NCI-H774 (cell line): ENCODE measurements at places on chromosomes 2 and 18.

DNA sequence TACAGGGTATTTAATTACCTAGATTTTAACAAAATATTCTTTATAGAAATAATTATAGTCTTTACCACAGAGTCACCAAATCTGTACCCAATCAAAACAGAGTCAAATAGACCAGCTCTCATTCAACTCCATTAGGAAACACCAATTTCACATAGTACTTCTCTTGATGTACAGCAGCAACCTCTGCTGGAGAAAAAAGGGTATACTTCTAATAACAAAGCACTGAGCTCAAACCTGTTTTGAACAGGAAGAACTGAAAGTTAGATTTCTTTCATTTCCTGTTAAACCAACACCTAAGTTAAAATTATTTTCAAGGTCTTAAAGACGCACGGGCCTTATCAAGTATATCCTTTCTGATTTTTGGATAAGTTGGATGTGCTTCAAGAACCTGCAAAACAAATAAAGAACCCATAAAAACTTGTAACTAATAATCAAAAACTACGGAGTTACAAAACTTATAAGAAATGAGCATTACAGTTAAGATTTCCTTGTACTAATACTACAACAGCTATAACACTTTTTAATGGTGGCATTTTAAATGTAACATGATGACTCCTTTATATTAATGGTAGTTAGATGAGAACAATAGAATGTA is 79.0 kb downstream of the TTC21B start:
- peak; percentile 66 for DNase-seq

DNA sequence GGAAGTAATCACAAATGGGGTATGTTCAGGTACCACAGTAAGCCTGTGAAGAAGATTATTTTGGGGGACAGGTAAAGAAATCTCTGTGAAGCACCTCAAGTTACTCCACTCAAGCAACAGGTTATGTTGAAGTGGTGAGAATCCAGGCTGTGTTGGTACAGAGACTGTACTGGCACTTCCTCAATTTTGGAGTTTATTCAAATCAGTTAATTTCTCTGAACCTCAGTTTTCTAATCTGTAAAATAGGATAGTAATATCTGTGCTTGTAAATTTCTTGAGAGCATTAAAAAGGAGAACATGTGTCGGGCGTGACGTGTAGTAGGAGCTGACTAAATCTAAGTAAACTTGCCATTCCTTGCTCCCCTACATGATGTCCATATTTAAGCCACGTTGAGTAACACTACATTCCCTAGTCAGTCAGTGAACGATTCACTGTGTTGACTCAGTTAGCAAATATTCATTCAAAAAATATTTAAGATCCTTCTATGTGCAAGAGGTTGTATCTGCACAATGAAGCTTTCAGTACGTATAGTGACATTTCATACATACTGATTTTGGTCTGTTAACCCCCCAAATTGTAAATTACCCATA is 504.2 kb downstream of the ZEB2 start:
- DNase-seq: no peak

DNA sequence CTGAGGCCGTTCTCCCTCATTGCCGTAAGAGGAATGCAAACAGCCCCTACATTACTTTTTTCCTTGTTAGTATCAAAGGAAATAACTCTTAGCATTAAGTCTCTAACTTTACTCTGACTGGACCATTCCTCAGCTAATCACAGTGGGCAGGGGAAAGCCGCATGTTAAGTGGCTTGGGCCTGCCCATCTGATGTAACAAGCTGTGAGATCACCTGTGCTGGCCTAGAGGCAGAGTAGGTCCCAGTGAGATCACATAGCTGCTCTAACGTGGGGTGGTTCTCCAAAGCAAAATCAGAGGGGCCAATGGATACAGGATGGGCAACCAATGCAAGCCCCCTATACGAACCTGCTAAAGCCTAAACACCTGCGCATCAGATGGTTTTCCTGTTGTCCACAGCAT is 5.9 kb upstream of the MOCOS start:
- no peak for DNase-seq

- peak; percentile 30 for DNase-seq
These were observed 75.8 kb downstream of the KIDINS220 start for GRCh38 chr2:8761529-8762164.

DNA sequence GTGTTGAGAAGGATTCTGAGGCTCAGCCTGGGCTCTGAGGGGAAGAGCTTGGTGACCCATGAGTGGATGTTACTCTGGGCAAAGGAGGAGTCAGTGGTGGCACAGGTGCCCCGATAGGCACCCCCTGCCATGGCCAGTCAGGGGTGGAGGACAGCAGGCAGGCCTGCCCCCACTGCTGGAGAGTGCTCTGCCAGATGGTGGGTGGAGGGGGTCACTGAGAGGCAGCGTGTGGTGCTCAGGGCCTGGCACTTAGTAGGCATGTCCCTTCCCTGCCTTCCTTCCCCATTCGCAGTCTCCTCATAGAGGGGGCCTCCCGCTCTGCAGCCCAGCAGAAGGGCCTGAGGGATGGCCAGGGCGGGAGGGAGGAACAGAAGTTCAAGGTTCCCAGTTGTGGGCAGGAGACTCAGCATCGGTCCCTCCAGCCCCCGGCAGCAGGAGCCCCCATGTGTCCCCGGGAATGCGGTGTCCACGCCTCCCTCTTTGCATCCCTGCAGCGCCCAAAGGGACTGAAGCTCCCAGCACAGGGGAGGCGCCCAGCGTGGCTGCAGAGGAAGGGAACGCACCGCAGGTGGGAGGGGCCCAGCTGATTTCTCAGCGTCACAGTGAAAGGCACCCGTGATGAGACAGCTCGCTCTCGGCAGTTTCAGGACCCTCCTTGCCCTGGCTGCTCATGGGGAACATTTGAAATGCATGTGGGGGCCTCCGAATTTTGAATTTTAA is 5.7 kb upstream of the SNED1 start:
- DNase-seq: no peak

DNA sequence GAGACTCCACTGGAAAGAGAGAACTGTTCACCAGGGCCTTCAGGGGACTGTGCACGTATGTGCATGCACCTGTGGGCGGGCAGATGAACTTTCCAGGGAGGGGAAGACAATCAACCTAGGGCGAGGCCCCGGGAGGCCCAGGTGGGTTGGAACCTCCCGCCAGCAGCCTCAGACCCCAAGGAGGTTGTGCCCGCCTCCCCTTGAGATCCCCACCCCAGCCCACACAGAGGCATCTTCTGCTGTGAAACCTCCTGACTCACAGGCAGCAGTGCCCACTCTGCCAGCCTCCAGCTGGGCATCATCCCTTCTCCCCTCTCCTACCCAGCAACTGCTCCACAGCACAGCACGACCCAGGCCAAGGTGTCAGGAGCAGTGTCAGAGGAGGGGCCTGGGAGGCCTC is 54.4 kb downstream of the FAM178B start:
- no peak for DNase-seq

DNA sequence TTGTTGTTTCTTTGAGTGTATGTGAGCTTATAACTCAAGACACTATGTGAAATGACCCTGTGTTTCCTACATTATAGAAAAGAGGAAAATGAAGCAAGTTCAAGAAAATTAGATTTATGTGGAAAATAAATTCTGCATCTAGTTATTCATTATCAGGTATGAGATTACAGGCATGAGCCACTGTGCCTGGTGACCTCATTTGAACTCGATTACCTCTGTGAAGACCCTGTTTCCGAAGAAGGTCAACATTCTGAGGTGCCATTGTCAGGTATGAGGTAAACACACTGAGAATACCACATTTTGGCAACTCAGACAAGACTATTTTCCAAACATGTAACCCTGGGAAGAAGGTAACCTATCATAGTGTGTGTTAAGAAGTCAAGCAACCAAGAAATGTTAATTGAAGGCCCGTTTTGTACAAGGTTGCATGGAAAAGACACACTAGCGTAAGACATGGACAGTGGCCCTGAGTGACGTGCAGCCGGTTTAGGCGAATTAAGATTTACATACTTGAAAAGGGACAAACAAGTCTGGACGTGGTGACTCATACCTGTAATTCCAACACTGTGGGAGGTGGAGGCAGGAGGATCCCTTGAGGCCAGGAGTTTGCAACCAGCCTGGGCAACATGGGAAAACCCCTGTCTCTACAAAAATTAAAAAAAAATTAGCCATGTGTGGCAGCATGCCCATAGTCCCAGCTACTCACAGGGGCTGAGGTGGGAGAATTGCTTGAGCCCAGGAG is 186.6 kb downstream of the NEDD4L start:
- no peak for DNase-seq

GRCh38 chr2:20309001-20309400 is 41.6 kb downstream of the PUM2 start:
- no peak for DNase-seq

- DNase-seq: no peak
These were observed 4.9 kb downstream of the SPEG start for GRCh38 chr2:219439506-219439905.

GRCh38 chr2:60641811-60642788 is 88.6 kb upstream of the BCL11A start:
- no peak for DNase-seq

DNA sequence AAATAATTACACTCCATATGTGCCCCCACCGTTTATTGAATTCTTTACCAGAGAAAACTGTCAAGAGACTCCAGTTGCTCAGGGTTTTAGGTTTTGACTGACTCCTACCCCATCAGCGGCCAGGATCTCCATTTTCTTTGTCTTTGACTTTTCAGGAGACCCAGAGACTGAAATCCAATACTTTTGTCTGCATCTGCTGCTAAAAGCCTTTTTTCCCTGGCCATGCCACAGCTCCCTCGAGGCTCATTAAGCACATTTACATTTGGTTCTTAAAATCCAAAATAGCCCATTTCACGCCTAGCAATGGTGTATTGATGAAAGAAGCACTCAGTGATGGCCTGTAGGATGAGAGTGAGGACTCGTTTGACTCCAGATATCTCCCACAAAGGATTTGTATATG is 332.6 kb upstream of the ACVR2A start:
- no peak for DNase-seq

DNA sequence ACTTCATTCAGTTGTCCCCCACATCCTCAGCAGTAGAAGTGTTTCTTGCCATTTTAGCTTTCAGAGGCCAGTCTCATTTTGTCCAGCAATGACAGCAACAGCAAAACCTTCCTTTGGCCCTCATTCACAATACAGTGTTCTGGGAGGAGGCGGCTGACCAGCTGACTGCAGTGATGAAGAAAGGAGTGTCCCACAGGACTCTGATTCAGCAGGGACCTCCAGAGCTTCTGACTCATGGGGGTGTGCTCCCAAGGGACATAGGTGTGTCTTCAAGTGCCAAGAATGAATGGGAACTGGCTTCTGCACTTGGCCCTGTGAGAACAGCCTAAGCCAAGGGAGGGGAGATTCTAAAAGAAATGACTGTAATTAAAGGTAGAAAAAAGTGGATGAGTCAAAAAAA is 147.0 kb upstream of the PELI1 start:
- no peak for DNase-seq

DNA sequence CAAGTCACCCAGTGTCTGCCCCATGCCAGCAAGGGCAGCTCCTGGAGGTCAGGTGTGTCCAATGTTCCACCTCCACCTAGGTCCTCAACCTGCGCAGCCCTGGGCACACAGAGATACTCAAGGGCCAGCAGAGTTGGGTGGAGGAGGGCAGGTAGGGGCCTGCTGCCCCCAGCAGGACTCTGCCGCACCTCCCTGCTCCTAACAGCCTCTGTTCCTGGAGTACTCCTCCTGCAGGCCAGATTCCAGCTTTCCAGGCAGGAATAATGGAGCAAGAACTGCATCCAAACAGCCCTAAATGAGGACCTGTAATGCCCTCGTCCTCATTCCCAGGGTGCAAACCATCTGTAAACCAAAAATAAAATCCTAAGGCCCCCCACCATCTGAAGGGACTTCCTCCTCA is 44.4 kb upstream of the ACAA2 start:
- no peak for DNase-seq

DNA sequence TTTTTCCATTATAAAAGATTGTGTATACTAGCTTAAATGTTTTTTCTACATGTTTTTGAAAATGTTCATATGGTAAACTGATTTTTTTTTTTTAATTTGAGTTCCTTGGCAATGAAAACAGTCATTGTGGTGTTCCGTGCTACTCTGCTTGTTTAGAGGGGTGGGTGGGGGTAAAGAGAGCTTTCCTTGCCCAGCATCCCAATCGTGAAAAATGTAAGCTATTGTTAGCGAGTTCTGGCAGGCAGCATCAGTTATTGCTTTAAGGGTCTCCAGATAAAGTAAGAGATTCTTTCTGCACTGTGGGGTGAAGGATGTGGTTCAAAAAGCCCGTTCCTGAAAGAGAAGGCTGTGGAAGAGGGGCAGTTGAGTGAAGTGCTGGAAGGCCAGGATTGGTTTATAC is 118.4 kb downstream of the TANC1 start:
- no peak for DNase-seq

GRCh38 chr2:5986801-5987787 is 294.9 kb downstream of the SOX11 start:
- DNase-seq: no peak

DNA sequence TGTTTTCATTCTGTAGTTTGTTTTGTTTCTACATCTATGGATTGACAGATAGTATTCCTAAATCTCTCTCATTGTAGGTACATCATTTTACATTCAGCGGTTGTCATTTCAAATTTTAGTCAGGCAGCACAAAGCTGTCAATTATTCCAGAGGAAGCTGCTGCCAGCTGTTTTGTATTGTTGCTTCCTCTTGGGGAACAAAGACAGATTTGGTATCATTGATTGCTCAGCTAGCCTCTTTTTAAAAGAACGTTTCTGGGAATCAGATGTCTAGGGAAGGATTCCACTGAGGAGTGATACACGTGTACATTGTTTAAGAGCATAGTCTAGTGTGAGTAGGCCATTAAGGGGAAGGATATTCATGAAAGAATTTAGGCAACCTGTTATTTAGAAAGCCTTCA is 145.8 kb downstream of the AGPS start:
- DNase-seq: no peak

- no peak for DNase-seq
These were observed 276.7 kb downstream of the ZNF385B start for GRCh38 chr2:179584760-179585159.

GRCh38 chr2:157819761-157820160 is 56.4 kb downstream of the ACVR1 start:
- DNase-seq: no peak

- no peak for DNase-seq
These were observed 56.2 kb upstream of the ETAA1 start for GRCh38 chr2:67341012-67341318.

DNA sequence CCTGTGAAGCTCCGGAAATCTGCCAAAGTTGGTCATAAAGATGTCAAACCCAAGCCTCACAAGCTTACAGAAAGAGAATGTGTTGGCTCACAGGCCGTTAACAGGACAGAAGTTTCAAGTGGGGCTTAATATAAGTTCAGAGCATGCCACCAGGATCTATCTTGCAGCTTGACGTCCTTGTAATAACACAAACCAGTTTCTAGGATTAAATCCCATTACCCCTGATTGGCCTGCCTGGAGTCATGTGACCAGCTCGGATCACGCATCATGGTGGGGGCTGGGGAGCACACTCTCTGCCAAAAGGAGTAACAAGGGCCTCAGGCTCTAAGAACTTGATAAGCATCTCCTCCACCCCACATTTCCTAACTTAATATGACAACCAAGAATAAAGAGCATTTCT is 38.9 kb upstream of the SCG2 start:
- DNase-seq: no peak

GRCh38 chr2:47782381-47782670 is 619 bp upstream of the MSH6 start:
- no peak for DNase-seq

GRCh38 chr18:62450546-62451410 is 72.0 kb upstream of the ZCCHC2 start:
- DNase-seq: peak; percentile 21

GRCh38 chr2:226913641-226914040 is 77.8 kb downstream of the RHBDD1 start:
- no peak for DNase-seq
